ENCODE measurements at places on chromosomes 6 and 20. TPM values are rescaled to one million over a fixed set of nuclear protein-coding genes. Genes with fewer than 3 reads are reported as not detected.

GRCh38 chr6:88679841-88680240, 283.6 kb downstream of the RNGTT start:
- DNase-seq: no peak

DNA sequence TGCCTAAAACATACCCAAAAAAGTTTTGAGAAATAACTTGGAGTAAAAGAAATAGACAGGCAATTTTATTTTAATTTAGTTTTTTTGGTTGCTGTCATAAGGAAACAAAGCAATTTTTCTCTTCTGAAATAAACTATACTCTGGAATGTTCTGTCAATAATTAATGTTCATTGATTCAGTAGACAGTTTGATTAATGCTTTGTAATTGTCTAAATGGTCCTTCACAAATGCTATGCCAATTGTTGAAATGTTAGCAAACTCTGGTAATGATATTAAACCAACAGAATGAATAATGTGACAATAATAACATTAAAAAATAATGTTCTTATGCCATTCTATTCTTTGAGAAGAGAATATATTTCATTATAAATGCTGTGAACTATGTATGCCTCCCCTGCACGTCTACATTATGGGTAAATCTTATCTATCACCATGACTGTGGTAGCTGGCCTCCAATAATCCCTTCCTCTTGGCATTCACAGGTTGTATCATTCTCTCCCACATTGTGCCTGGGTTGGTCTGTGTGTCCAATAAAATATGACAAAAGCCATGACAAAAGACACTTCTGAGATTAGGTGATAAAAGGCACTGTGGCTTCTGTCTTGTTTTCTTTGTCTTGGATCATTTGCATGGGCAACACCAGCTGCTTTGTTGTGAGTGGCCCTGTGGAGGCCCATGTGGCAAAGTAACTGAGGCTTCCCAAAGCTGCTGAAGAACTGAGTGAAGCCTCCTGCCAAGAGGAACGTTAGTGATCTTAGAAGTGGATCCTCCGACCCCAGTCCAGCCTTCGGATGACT, 25.1 kb downstream of the IL20RA start:
- DNase-seq: no peak

DNA sequence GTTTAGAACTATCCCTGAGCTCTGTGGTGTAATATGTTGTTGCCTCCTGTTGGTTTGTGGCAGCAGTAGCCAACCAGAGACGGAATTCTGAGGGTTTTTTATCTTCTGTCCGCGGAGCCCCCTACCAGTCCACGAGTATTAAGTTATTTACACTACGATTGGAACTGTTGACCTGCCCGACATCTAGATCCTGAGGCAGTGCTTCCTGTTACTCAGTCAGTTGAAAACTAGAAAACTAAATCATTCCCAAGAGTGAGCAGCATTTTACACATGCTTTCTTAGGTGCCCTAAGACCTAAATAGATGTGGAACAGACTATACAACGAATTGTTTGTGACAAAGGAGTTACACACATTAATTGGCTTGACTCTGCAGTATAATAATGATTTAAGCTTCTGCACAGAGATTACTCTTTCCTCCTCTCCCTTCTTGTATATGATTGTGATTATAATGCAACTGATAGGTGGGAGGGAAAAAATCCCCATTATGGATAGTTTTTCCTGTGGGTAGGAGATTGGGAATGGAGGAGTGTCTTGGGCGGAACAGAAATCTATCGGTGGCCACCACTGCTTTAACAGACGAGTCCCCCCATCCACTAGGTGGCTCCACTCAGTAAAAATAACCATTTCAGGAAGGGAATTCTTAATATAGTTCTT, 1.7 kb downstream of the LOC128125822 start:
- no peak for DNase-seq

GRCh38 chr20:17863577-17864292, 104.9 kb downstream of the SNX5 start:
- DNase-seq: no peak

The ANGPT4 gene
- total RNA-seq: 0.27 TPM

GRCh38 chr6:165766457-165766856, 103.4 kb upstream of the PDE10A start:
- no peak for DNase-seq

GRCh38 chr20:58233881-58234528, 5.6 kb upstream of the ANKRD60 start:
- DNase-seq: no peak

DNA sequence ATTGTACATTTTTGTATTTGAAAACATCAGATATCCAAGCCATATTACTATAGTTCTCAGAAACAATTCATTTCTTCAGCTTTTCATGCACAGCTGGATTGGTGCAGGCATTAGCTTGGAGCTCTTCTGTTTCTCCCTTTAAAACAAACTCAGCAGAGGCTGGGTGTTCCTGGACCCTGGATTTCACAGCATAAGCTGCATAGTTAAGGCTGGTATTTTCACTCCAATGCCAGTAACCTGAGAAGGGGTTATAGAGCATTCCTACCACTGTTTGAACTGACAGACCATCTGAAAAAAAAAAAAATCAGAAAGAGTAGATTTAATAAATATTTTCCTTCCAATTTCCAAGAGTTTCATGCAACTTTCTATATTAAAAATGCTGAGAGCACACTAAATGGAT, 20.1 kb upstream of the FAXC start:
- no peak for DNase-seq

DNA sequence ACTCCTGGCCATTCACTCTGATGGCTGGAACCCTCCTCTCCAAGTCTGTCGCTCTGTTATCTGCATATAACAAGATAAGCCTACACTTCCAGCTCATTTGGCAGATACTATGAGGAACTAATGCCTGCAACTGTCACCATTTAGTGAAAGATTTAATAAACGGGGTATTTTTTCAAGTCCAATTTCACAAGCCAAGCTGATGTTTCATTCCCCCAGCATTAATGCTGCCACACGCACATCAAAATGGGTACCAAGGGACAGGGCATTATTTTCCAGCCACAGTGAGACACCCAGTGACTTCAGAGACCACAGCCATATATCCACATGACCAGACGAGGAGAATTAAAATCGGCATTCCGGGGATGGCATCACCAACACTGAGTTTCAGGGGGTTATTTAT, 175.5 kb downstream of the PTPRT start:
- DNase-seq: no peak

The NKAPL gene
- 2.9 TPM for total RNA-seq

DNA sequence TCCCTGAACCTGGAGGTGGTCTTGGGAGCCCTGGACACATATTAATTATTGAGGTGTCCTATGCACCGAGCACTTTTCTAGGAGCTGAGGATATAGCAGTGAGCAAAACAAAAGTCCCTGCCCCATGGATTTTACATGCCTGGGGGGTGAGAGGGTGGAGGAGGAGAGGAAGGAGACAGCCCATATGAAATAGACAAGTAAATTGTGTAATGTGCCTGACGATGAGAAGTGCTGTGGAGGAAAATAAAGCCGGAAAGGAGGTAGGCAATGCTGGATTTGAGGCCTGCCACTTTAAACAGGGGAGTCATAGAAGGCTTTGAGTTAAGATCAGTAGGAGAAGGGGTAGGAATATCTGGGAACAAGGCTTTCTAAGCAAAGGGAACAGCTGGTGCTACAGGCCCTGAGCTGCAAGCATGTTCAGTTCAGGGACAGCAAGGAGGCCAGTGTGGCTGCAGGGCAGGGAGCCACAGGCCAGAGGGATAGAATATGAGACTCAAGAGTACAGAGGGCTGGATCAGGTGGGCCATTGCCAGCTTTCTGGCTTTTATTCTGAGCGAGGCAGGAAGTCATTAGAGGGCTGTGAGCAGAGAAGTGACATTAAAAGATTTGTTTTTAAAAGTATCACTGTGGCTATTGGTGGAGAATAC, 19.1 kb upstream of the MYLIP start:
- DNase-seq: no peak

DNA sequence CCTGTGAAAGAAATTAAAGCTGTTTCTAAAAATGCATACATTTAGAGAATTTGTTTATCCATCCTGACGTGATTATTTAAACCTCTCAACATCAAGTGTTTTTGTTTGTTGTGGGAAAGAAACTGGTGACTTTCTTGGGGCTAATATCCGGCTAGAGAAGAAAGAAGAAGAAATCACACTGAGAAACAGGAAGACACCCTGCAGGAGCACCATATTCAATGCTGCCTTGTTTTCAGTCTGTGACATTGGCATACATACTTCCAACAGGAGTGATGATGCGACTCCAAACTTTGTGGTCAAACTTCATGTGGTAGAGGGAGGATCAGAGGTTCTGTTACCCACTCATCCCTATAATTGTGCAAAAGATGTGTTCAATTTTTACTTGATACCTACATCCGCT, 997.6 kb upstream of the CITED2 start:
- DNase-seq: no peak

The MATN4 gene
- total RNA-seq: 0.22 TPM

DNA sequence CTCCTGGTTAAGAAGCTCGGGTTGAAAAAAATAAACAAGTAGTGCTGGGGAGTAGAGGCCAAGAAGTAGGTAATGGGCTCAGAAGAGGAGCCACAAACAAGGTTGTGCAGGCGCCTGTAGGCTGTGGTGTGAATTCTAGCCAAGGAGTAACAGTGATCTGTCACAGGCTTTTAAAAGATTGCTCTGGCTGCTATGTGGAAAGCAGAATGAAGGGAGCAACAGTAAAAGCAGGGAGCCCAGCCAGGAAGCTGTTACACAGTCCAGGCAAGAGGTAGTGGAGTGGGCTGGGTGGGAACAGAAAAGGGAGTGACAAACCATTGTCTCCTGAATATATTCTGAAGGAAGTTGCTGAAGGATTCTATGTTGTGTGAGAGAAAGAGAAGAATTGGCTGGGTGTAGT, 2.0 kb downstream of the HFE start:
- no peak for DNase-seq

The ANKRD60 gene
- total RNA-seq: not detected

The TRIM10 gene
- total RNA-seq: 0.62 TPM

DNA sequence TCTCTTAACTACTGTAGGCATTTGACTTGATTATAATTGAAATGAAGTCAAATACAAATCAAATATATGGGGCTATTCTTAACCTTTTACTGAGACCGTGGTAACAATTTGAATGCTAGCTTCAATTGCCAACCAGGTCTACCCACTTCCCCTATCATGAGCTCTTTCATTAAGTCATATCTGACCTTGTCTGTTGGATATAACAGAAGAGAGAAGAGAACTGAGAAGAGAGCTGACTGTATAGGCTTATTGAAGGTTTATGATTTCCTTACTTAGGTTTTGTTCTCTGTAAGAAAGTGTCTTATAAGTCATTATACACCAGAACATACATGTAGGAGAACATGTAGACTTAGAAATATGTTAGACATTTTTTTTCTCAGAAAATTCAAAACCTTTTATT, 549.4 kb downstream of the COL12A1 start:
- DNase-seq: no peak

DNA sequence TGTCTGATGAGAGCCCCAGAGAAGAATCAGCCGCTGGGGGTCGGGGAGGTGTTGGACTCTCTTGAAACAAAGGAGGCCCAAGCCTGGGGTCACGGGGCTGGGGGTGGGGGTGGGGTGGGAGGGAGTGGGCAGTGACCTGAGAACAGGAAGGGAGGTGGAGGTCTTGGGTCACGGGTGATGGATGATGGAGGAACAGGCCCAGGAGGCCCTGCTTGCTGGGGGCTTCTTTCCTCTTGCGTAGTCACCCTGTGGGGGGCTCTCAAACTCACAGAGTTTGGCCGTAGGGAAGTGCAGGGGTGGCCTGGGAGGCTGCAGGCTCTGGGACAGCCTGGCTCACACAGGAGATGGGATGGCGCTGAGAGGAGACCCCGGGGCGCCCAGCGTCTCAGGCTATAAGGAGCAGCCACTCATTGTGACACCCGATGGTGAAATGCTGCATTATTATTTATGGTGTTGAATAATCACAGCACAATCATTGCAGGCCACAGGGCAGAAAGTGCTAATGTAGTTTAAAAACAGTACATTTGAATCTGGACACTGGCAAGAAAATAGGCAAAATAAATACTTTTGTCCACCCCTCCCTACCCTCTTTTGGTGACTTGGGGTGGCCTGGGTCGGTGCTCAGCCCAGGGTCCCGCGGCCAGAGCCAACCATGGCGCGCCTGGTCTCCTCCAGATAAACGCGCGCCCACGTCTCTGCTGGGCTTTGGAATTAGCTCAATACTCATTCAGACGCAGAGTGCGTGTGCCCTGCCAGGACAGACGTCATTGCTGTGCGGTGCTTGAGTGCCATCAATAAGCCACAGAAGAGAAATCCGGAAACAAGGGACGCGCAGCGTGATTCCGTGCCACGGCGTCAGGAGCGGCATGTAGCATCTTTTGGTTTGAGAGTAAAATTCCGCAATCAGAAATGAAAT, 27.3 kb upstream of the BHLHE23 start:
- DNase-seq: no peak

The FYN gene
- total RNA-seq: 173 TPM

- no peak for DNase-seq
These were observed 83.6 kb downstream of the NFATC2 start for GRCh38 chr20:51458751-51459439.

- DNase-seq: peak; percentile 69
These were observed 196.7 kb upstream of the CDH4 start for GRCh38 chr20:61055180-61056010.

GRCh38 chr6:18444111-18444510, 57.0 kb downstream of the RNF144B start:
- DNase-seq: no peak

Data from sciatic nerve (tissue), 2 donors.